ENCODE measurements at places on chromosomes 1 and 21.

DNA sequence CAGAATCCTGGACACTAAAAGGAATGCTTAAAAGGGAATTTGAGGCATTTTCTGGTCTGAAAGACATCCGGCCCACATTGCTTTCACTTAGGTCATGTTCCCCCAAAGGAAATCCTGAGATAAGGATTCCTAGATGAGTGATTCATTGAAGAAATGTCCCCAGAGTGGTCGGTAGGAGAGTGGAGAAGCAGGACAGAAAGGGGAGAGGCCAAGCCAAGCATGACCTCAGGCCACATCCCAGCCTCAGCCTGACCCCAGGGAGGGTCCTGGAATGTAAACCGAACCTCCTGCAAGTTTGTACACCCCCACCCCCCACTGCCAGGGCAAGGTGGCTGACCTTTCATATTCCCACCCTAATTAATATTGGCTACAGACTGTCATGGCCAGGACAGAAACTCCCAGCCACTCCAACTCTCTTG, 16.6 kb downstream of the HIVEP3 start:
- peak; percentile 71 for DNase-seq

DNA sequence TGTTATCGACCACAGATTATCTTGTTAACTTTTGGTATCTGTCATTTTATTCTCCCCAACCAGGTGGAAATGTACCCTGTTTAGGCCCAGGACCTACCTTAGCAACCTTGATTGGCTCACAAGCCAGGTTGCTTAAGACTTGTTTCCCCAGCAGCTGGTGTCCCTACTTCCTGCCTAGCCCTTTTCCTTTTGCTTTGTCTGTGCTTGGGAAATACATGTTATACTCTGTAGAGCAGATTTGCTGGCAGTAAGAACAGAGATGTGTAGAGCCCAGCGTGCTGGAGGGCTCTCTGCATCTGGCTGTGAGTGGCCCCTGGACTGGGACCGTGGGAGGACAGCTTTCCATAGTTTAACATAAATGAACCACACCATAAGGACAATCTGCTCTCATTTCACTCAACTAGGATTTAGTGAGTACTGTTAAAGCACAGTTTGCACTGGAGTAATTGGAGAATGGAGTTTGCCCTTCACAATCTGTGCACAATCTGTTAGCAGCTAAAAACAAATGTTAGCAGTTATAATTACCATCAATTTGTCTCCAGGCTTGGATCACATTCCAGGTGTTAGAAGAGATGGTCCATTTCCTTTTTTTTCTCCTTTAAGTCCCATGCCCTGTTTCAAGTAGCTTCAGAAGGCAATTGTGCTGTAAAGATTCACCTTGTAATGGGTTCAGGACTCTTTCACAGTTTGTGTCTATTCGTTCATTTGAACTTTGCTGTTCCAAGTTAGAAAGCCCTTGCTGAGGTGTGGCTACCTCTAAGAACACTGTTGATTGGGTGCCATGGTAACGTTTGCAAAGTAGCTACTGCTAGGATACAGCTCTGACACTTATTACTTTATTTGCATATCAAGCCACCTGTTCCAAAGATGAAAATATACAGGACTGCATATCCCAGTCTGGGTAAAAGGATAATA, at the start of gene APOBEC4:
Gene APOBEC4, minus strand, starts transcription at position 770 of the 915 bp plus-strand sequence. CDS start 4,535 bp downstream, outside the sequence.
- peak; percentile 23 for DNase-seq

DNA sequence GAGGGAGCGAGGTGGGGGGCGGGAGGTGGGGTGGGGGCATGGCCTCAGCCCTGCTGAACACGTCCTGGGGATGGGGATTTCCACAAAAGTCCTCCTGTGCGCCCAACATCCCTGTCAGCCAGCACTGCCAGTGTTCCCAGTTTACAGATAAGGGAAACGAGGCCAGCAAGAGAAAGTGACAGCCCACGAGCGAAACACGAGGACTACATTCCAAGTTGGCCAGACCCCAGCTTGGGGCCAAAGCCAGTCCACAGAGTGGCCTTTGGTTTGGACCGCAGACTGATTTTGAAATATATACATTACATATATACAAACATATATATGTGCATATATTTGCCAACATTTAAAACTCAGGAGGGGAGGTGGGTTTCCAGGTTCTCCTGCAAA, 5.0 kb downstream of the FBXO2 start:
- no peak for DNase-seq

DNA sequence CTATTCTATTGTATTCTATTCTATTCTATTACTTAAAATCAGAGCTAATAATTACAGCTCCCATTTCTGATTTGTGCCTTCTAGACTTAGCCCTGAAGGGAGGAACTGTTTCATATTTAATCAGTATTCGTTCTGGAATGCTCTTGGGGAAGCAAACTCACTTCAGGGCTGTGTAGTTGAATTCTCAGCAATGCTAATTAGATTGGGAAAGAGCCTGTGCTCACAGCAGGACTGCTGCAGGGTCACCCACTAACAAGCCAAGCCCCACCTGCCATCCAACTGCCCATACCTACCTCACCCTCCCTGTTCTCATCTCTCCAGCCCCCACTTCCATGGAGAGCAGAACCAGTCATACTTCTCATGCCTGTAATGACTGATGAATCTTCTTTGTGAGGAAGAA, 464.2 kb downstream of the PTPRU start:
- DNase-seq: peak; percentile 49

GRCh38 chr21:36489776-36490165, 9.8 kb upstream of the CLDN14 start:
- DNase-seq: no peak

DNA sequence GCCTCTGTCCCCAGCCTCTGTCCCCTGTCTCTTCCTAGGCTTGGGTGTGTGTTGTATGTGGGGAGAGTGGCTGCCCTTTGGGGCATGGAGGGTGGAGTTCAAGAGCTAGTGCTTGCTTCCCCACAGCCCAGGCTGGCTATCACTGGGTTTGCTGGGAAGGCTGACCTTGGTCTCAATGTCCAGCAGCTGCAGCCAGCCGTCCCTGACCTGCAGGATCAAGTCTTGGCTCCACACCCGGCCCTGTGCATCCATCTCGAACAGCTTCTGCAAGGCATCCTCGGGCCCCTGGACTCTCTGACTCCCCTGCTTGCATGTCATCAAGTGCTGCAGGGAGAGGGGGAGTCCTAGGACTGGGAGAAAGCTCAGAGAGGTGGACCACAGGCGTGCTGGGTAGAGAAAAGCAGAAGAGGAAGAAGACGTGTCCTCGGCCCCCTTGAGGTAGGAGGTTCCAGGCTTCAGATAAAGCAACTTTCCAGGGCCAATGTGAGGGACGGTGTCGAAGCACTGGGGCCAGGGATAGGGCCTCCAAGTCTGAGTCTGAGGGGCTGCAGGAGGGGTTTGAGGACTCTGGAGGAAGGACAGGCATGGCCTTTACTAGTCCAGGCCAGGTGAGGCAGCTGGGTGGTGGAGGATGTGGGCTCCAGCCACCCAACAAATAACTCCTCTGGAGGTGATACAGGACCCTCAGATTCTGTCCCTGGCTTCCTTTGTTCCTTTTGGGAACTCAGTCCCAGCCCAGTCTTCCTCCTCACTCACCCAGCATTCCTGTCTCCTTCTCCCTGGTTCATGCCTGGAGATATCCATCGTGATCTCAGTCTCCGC, 4.0 kb downstream of the EPS8L3 start:
- DNase-seq: no peak

GRCh38 chr1:4408380-4408779, 246.0 kb upstream of the AJAP1 start:
- no peak for DNase-seq

GRCh38 chr1:118363396-118363795, 178.4 kb upstream of the SPAG17 start:
- no peak for DNase-seq

- DNase-seq: no peak
Measured at GRCh38 chr1:211896958-211897357, 66.4 kb upstream of the LPGAT1 start.

GRCh38 chr1:33524586-33524985, 52.1 kb downstream of the ZSCAN20 start:
- no peak for DNase-seq

- no peak for DNase-seq
Measured at GRCh38 chr1:155083865-155084721, 5.5 kb downstream of the EFNA3 start.

GRCh38 chr1:41515131-41515678, 30.7 kb upstream of the EDN2 start:
- peak; percentile 78 for DNase-seq

DNA sequence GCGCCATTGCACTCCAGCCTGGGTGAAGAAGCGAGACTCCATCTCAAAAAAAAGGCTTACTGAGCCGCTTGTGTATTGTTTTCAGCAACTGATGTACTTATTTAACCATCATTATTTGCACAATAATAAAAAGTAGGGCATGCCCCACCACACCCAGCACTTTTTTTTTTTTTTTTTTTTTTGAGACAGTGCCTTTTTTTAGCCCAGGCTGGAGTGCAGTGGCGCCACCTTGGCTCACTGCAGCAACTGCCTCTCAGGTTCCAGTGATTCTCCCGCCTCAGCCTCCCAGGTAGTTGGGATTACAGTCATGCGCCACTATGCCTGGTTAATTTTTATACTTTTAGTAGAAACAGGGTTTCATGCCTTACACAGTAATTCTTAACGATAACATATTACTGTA, 12.2 kb upstream of the TRNAU1AP start:
- DNase-seq: no peak

DNA sequence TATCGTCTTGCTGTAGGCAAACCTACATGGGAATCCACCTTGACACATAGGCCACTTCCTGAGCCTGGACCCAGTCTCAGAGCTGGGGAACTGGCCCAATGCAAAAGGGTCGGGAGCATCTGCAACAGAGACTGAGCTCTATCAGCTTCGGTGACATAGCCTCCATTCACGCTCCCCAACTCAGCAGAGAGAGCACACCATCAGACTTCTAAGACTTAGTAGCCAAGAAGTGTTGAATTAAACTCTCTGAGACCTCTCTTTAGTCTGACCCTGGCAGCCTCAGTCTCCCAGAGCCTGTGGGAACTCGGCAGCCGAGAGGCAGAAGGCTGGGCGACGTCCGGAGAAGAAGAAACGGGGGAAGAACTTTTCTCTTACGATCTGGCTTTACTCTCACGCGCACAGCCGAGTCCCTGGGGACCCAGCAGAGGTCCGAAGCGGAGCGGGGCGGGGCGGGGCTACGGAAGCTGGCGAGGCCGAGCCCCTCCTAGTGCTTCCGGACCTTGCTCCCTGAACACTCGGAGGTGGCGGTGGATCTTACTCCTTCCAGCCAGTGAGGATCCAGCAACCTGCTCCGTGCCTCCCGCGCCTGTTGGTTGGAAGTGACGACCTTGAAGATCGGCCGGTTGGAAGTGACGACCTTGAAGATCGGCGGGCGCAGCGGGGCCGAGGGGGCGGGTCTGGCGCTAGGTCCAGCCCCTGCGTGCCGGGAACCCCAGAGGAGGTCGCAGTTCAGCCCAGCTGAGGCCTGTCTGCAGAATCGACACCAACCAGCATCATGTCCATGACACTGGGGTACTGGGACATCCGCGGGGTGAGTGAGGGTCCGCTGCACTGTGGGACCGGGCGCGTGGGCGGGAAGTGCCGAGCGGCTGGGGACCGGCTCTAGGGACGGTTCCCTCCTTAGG, at the start of gene GSTM4:
Gene GSTM4, plus strand, starts transcription at position 485 of the 905 bp plus-strand sequence. Its CDS starts 291 bp downstream, at position 776.
- peak; percentile 33 for DNase-seq

GRCh38 chr1:46455951-46456350, 33.7 kb upstream of the DMBX1 start:
- DNase-seq: no peak

GRCh38 chr1:40049725-40050124, 9.2 kb downstream of the CAP1 start:
- DNase-seq: peak; percentile 61

- DNase-seq: peak; percentile 68
Measured at GRCh38 chr1:65163201-65163805, 15.3 kb downstream of the AK4 start.

GRCh38 chr1:246587606-246588005, 21.4 kb downstream of the CNST start:
- DNase-seq: no peak

GRCh38 chr1:112937495-112937894, 18.5 kb downstream of the SLC16A1 start:
- peak; percentile 25 for DNase-seq

DNA sequence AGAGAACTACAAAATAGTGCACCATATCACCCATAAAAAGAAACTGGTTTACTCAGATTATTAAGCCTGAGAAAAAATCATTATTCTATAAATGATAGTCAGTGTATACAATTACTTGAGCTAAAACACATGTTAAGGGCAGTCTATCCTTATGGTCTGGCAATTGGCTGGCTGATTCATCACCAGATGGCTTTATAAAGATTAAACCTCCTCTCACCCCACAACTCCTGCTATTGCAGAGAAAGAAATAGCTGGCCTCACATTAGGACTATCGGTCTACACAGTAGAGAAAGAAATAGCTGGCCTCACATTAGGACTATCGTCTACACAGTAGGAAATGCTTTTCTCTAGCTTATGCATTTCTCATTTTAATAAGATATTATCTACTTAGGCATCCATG, 21.2 kb downstream of the CEP170 start:
- no peak for DNase-seq

DNA sequence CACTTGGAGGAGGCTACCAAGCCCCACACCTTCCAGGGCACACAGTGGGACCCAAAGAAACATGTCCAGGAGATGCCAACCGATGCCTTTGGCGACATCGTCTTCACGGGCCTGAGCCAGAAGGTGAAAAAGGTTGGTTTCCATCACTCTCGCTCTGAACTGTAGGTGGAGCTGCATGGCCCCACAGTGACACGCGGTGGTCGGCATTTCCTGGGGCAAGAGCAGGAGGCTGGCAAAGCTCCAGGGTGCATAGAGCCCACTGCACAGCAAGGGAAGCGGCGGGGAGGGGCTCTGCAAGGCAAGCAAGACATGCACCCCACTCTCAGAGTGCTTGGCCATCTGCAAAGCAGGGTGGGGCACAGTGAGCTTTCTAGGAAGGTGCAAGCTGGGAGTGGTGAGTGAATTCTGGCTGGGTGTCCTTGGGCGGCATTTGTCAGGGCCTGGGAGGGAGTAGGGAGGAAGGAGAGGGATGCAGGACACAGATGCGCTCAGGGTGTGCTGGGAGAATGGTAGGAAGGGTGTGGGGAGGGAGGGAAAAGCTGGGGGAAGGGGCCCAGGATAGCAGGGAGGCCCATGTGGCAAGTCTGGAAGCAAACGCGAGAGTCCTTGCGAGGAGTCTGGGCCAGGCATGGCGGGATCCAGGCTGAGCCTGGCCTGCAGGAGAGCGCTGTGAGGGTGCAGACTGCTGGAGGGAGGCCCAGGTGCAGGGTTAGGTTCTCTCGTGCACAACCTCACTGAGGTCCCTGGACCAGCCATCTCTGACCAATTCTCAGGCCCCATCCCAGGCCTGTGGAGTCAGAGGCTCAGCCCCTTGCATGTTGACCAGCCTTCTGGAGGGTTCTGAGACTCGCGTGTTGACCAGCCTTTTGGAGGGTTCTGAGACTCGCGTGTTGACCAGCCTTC, 11.0 kb downstream of the TRPM2 start:
- no peak for DNase-seq

DNA sequence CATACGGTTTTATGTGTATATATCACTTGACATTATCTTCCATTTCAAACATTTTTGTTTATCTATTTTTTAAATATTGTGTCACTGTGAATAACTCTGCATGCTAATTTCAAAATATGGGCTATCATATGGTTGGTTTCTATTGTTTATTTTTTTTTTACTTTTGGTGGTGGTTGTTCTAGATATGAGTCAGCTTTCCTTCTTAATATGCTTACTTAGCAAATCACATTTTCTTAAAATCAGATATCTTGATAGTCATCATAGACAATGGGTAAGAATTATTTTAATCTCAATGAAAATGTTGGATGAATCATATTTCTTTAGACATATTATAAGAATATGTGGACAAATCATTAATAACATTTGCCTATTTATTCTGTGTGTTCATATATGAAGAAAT, 881.5 kb downstream of the BRINP3 start:
- DNase-seq: no peak

Data from renal cortical epithelial cell (primary cell).